ENCODE measurements at places on chromosomes 6 and 20.
A peak's percentile ranks its signal among the peaks of the same experiment; 100 is the strongest.

- DNase-seq: peak; percentile 63
These were observed 87.1 kb downstream of the OGFRL1 start for GRCh38 chr6:71375676-71376075.

GRCh38 chr20:47063407-47063806, 168.8 kb downstream of the EYA2 start:
- peak; percentile 18 for DNase-seq

- no peak for DNase-seq
These were observed 35.3 kb downstream of the TAF11 start for GRCh38 chr6:34852406-34853085.

DNA sequence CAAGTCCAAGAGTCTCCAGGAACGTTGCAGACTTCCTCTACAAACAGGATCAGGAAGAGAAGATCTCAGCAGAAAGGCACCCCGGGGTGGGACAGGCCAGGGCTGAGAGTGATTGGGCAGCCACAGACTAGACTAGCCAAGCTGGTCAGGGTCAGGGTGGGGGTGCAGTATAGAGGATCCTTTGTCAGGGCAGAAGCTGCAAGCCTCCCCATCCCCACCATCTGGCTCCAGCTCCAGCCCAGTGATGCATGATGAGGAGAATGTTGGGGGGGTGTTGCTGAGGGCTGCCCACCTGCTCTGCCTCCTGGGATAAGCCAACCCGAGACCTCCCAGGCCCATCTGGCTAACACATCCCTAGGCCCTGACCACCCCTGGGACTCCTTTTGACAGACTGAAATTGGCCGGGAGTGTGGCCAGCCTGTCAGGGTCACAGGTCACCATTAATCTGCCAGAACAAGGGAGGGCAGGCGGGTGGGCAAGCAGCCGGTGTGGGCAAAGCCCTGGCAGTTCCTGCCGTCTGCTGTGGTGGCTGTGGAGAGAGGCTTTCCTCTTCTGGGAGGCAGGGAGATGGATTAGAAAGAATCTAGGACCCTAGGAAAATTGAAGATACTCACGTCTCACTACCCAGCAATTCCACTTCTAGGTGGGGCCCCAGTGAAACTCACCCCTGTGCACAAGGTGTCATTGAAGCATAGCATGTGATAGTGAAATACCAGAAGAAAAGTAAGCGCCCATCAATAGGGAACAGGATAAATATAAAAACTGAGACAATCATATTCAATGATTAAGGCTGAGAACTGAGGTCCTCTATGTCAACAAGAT, 22.1 kb upstream of the SNTA1 start:
- DNase-seq: no peak

DNA sequence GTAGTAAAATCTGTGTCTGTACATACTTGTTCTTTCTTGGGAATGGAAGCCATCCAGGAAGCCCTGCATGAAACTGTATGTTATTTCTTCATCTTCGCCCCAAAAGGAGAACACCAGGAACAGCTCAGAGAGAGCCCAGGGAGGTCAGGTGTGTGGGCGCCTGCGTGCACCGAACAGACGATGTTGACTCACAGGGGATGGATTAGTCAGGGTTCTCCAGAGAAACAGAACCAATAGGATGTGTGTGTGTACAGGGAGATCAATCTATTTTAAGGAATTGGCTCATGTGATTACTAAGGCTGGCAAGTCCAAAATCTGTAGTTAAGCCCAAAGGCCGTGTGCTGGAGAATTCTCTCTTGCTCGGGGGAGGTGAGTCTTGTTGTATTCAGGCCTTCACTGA, 45.7 kb downstream of the RNASET2 start:
- DNase-seq: peak; percentile 49

GRCh38 chr6:163867518-163868292, 453.2 kb downstream of the QKI start:
- no peak for DNase-seq

DNA sequence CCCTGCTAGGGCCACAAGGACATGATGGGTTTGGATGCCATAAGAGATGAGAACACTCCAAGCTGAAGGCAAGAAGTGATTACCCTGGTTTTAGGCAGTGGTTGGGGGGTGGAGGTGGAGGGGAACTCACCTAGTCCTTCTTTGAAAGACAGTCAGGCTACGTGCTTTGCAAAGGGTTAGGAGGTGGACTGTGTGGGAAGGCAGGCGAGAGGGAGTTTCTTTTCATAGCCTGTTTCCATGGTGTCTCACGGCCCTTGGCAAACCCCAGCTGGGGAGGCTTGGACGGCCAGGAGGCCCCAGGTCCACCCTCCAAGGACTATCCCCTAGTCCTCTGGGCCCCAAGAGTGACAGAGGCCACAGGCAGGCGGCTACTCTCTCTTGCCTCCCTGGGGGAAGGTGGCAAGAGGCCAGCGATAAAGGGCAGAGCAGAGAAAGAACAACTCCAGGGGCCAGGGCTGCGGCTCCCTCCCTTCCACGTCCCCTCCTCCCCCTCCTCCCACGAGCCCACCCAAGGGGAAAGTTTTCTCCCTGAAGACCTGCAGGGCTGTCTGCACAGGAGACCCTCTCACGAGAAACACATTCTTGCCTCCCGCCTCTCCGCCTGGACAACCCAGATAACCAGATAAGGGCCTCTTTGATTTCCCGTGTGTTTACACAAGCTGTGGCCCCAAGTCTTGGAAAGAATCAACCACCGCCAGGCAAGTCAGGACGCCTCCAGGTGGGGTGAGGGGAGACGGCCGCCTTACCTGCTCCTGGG, 74.4 kb downstream of the NOL4L start:
- peak; percentile 68 for DNase-seq

- no peak for DNase-seq
These were observed 97.8 kb upstream of the CARMIL1 start for GRCh38 chr6:25181350-25181724.

GRCh38 chr6:45986746-45987274, 28.9 kb downstream of the CLIC5 start:
- DNase-seq: no peak

DNA sequence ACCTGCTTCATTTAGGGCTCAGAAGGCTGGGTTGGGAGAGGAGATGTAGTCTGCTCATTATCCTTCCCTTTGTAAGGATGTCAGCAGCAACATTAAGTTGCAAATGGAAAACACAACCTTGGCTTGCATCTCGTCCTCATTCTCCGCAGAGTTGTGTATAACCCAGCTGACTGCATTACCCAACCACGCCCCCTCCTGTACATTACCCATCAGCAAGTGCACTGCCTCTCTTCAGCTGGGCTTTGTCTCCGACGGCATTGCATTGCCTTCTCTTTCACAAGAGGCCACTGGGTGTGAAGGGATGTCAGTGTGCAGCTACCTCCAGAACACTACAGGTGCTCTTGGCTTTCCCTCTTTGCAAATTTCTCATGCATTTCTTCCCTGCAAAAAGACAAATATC, 128.7 kb upstream of the TSHZ2 start:
- no peak for DNase-seq
